ENCODE measurements at places on chromosomes 1 and 21. TPM values are rescaled to one million over a fixed set of nuclear protein-coding genes. Genes with fewer than 3 reads are reported as not detected.

Gene KCNJ15
- 1.5 TPM for total RNA-seq

Gene C1orf226
- total RNA-seq, result under 0.01 TPM

Gene PGLYRP4
- not detected for total RNA-seq

Gene RPTN
- not detected for total RNA-seq

Gene OR2T29
- total RNA-seq, result not detected

Gene LYPD8
- total RNA-seq, result not detected

Gene LCE1C
- not detected for total RNA-seq

Gene CD55
- 17.7 TPM for total RNA-seq

Gene ETS2
- total RNA-seq, result 77.3 TPM

Gene MAP3K7CL
- 50.6 TPM for total RNA-seq

Gene RUNX3
- 0.26 TPM for total RNA-seq

Gene LHX8
- total RNA-seq, result not detected

Gene KRTAP6-2
- not detected for total RNA-seq

Gene SYT2
- not detected for total RNA-seq

Gene FAM110D
- not detected for total RNA-seq

Gene OR2T11
- not detected for total RNA-seq

Gene GBP7
- not detected for total RNA-seq

Gene SIK1
- 0.26 TPM for total RNA-seq

Measured in fibroblast of lung (primary cell).